ENCODE measurements at places on chromosomes 2 and 18.

GRCh38 chr2:42569116-42569711 lies 782 bp downstream of the MTA3 start:
- no peak for DNase-seq

- no peak for DNase-seq
Measured at GRCh38 chr2:230417436-230417835, 1.4 kb downstream of the SP100 start.

DNA sequence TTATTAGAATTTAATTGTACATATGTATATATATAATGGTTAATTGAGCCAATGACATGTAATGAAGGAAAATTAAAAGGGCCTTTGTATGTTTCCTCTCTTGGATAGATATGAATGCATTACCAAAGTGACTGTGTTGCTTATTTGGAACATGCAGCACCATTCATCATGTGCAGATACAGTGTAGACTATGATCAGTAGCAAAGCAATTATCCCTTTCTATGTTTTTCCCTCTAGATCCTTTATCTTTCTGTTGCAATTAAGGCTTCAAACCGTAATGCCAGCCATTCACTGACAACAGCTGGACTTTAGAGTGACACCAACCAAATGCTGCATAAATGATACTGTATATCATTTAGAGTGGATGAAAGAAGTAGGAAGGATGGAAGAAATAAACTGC lies 565.2 kb downstream of the NRXN1 start:
- DNase-seq = no peak

DNA sequence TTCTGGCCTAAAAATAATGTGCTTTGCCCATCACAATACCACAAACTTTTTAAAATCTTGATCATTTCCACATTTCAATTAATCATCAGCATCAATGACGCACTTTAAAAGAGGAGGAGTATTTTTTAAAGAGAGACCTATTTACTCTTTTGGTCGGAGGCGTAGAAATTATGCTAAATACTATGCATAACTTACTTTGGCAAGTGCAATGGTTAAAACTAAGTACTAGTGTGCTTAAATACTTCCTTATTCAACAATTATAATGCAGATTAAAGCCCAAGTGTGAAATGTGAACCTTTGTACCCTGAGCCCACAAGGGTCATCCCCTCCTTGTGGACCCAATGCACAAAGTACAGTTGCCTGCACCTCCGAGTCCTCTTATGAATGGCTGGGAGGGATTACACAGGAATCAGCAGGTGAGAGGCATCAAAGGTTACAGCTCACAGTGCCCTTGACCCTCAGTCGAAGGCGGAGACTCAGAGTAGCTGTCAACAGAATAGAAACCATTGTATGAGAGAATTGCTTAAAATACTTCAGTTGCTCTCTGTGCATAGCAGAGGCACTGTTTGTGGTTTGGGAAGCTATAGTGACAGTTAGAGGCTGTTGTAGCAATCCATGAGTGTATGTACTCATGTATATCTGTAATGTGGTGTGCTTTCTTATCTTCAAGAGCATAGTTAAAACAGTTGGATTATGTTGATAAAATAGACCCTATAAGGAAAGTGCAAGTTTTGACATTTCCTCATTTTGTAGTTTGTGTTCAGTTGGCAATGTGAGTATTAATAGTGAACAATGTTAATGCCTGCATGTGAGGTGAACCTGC lies 151.7 kb upstream of the ITGA4 start:
- no peak for DNase-seq

DNA sequence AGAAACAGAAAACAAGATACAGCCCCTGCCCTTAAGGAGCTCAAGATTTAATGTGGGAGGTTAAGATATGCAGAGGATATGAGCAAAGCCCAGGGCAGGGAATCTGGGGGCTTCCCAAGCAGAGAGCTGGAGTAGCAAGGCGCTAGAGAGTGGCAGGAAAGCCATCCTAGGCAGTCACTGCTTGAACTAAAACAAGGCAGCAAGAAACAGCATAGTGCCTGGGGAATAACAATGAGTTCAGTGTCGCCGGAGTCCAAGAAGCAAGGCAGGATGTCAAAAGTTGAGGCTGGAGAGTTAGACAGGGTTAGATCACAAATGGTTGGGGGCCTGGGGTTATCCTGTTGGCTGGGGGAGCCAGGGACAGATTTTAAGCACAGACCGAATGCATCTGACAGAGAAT lies 24.6 kb downstream of the CDH2 start:
- DNase-seq = no peak

- DNase-seq = no peak
Measured at GRCh38 chr18:48308755-48309575, 100.2 kb downstream of the ZBTB7C start.

- DNase-seq = no peak
Measured at GRCh38 chr18:45836242-45837205, 11.0 kb downstream of the SIGLEC15 start.

DNA sequence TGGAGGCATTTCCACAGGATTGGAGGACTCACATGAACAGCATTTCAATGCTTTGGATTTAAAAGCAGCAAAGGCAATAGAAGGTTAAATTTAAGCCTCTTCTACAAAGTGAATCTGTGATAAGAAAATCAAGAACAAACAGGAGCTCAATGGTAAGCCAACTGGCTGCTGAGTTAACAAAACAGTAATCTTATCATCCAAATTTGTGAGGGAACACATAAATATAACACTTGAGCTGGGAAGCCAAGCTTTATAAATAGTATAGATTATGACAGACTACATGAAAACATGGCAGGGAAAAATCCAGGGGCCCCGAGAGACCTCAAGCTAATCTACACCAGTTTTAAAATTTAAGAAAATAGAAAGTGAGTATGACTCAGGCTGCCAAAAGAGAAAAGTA lies 108.5 kb upstream of the PGAP1 start:
- DNase-seq = no peak

GRCh38 chr2:235746257-235746934 lies 252.6 kb downstream of the AGAP1 start:
- DNase-seq = no peak
